ENCODE measurements at places on chromosomes 1 and 21.

- no peak for DNase-seq
Measured at GRCh38 chr1:231550448-231550781, 21.9 kb downstream of the TSNAX start.

DNA sequence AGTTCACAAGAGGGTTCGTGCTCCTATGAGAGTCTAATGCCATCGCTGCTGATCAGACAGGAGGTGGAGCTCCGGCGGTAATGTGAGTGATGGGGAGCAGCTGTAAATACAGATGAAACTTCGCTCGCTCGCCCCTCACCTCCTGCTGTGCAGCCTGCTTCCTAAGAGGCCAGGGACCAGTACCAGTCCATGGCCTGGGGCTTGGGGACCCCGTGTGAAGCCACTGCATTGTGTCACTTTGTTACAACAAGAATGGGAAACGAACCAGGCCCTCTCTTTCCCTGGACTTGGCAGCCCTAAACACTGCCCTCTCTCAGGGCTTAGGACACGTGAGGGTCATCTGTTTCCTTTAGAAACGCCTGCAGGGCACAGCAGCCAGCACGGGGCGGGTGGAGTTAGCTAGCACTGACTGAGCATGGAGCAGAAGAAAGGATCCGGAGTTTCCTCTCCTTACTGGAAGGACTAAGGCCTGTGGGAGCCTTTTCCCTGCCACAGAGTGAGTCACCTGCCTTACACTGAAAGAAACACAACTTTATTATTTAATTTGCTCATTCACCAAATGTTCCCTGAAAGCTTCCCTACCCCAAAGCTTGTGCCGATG, 185.2 kb upstream of the TMEM51 start:
- DNase-seq = no peak

GRCh38 chr1:214296860-214297745, 16.1 kb downstream of the SMYD2 start:
- DNase-seq = no peak

DNA sequence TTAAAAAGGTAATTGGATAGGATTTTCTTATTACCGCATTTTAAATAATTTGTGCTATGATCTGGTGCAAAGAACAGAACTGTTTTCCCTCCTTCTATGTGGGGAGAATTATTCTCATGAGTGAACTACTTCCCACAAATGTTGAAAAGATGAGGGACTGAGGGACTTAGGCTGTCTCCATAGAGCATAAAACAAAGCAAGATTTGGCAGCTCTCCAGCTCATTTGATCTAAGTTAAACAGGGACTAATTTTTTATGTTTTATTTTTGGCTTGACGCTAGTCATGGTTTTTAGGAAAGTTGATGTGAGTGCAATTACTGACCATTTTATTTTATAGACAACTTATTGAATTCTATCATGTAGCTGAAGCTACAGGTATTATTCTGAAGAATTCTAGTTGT, 362.3 kb downstream of the HLX start:
- no peak for DNase-seq

DNA sequence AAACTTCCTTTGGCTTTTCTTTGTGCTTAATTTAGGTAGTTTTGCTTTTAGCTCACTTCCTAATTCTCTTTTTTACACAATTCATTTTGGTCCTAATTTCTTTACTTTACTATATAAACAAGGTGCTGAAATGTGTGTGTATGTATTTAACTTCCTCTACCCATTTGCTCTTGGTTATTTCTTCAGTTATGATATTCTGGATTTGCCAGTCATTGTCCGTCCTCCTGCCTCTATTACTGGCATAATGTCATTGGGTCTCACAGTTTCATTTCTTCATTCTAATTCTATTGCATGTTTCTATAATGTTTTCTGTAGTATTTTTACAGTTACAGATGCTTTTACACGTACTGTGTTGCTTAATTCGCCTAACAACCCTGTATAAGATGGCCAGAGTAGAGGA, 96.2 kb downstream of the ZMYM4 start:
- DNase-seq = no peak

GRCh38 chr1:164823486-164824279, 264.7 kb downstream of the PBX1 start:
- DNase-seq = no peak

DNA sequence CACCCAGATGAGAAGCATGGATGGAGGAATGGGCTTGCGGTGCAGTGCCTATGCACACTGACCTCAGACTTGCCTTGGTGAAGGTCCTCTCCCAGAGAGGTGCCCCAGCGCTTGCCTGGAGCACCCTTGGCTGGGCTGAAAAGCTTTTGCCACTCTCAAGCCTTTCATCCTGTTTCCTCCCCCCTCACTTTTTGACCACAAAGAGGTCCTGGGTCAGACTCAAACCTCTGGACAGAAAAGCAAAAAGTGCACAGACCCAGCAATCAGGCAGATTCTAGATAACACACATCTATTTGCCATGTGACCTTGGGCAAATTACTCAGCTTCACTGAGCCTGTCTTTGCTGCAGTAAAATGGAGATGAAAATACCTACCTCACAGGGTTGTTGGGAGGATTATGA, 7.3 kb downstream of the TMEM35B start:
- DNase-seq = no peak
